Mammary epithelial cell (primary cell): ENCODE measurements at places on chromosomes 5 and 9. TPM values are rescaled to one million over a fixed set of nuclear protein-coding genes. Genes with fewer than 3 reads are reported as not detected.

Gene IFNK
- not detected in 2 replicates for total RNA-seq

Gene PHYHD1
- total RNA-seq: 4.7 TPM

Gene DUSP1
- total RNA-seq: 20.7 TPM

Gene PDZD2
- total RNA-seq: 0.33 TPM

DNA sequence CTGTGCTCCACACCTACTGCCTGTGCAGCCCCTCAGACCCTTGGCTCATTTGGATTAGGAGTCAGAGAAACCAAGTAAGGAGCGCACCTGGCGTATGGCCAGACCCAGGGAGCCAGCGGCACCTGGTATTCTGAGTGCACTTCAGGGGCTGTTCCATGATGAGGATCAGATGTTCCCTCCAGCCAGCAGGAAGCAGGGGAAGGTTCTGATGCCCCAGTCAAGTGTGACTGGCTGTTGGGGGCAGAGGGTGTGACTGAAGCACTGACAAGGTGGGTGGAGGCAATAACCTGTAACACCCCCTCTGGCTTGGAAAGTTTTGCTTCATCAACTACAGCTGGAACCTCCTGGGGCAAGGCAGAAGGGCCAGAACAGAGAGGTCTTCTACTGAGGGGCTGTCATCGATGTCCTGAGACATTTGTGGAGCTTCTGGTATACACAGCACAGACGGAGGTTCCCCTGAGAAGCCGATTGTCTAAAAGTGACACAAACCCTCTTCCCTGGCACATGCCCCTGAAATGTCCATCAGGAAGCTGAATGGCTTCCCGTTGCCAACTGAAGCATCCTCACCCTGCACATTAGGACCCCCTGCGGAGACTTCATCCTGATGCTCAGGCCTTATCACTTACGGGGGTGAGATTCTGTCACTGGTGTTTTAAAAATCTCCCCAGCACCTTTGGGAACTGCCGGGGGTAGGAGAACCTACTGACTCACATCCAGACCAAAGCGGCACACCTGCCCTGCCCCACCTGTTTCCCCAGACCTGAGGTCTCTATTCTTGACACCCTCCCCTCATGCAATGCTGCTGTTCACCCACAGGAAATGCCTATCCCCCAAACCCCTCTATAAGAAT, 21.1 kb downstream of the TRAF1 start:
- no peak for DNase-seq

Gene ZFP2
- 1.0 TPM for total RNA-seq

DNA sequence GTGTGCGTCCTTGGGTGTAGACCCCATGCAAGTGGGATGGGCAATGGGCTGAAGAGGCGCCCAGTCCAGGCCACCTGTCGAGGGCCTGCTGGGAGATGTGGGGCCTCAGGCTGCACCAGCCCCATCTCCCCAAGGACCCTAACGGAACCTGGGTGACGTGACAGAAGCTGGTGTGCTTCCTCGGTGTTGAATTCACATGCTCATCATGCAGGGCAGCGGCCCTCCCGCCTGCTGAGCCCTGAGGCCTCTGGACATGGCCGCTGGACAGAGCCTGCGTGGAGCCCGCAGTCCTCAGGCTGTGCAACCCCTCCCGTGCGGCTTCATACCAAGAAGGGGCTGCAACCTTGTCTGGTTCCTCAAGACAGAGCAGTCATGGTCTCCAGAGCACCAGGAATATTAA, 26.8 kb downstream of the TERT start:
- no peak for DNase-seq

- no peak for DNase-seq
These were observed 559.1 kb downstream of the CSNK1G3 start for GRCh38 chr5:124071039-124071438.

- DNase-seq: no peak
These were observed 284.8 kb downstream of the CRB2 start for GRCh38 chr9:123640792-123641222.

Gene PAM
- 151 and 173 TPM in 2 replicates for total RNA-seq

Gene GPR151
- total RNA-seq: not detected

GRCh38 chr9:108855529-108855886, 278 bp downstream of the ACTL7B start:
- no peak for DNase-seq

Gene PCDHA1
- total RNA-seq: 0.21 and 0.26 TPM in 2 replicates

- DNase-seq: no peak
These were observed 14.8 kb downstream of the AKNA start for GRCh38 chr9:114372921-114373448.
